ENCODE measurements at places on chromosomes 3 and 15.
A peak's percentile ranks its signal among the peaks of the same experiment; 100 is the strongest.

DNA sequence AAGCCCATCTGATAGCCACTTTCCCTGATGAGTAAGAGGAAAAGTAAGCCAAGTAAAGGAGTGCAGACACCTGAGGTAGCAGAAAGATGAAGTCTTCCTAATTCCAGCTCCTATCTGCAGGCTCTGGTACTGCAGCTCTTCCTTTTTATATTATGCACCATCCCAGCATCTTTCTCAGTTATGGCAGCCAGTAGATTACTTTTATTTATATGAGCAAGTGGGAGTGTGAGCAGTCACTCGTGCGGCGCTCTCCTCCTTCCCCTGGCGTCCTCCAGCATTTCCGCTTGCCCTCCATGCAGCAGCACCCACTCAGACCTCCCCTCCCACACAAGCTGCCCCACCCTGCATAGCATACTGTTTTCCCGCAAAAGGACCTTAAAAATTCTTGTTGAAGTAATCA is 465.9 kb upstream of the DPPA4 start:
- no peak for DNase-seq

GRCh38 chr3:110414855-110415254 is 656.8 kb upstream of the NECTIN3 start:
- DNase-seq, result no peak

DNA sequence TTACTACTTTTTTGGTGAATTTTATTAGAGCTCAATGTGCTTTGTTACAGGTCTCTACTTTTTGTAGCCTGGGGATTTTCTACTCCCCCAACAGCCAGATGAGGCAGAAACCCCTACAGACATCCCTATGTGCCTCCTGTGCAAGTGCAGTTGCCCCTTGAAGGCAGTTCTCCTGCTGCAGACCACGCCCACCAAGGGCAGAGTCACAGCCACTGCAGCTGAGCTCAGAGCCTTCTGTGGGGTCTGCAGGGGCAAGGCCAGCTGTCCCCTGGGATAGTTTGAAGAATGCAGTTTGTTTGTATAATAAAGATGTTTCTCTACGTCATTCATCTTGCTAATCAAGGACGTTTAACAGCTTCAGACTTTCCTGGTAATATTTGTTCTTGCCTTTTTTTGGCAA is 76.8 kb downstream of the NPAP1 start:
- DNase-seq, result no peak

- peak; percentile 51 for DNase-seq
Measured at GRCh38 chr3:114809668-114810413, 337.2 kb downstream of the ZBTB20 start.

DNA sequence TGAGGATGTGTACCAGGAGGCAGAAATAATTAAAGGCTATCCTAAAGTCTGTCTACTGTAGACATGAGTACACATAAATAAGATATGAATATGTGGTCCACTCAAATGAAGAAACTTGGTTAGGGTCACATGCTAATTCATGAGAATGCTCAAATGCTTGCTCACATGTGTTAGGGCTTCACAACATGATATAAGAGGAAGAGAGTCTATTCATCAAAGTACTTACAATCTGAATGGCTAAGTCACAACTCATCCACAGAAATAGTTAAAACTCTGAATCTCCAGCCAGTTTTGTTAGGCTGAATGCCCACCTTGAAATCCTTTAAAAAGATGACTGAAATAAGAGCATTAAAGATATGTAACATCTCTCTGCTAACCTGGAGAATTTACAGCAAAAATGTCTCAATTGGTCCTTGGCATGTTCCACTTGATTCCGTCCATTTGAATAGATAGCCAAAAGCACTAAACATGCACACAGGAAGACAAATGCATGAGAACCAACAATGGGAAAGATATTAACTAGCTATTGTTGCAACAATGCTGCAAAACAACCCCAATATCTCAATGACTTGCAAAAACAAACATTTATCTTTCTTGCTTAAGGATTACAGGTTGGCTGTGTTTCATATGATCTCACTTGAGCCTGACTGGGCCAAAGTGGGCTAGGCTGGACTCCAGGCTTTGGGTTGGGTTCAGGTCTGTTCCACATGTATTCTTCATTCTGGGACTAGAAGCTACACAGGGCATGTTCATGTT is 10.6 kb upstream of the TBC1D5 start:
- DNase-seq, result no peak

GRCh38 chr3:152269831-152270734 is 1.4 kb downstream of the MBNL1 start:
- peak; percentile 55 for DNase-seq

DNA sequence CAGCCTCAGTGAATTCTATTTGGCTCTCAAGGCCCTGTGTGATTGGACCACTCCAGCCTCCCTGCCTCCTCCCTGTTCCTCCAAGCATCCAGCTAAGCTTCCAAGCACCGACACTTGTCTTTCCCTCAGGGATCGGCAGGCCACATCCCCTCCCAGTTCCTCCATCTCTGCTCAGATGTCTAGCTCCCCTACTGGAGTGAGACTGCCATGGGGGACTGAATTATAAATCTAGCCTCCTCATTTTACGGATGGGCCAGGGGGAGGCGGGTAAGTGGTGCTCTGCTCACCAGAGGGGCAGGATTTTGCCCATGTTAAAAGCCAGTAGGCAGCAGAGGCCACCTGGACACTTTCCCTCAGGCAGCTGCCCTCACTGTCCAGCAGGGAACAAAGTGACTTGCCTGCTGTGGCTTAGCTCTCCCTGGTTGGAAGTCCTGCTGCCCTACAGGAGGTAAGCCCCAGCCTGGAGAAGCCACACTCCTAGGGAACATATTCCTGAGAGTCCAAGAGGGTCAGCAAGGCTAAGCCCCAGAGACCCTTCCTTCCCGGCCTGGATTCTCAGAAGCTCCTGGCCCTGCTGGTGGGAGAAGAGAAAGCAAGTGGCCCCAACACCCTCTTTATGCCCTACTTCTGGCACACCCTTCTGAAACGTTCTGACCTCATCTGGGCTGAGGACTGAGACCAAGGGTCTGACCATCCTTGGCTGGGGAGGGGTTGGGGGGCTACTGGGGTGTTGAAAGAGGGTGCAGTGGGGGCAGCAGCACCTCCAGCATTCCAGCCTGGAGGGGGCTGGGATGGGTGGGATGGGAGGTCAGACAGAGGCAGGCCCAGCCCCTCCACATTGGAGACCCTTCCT is 9.1 kb upstream of the HHATL start:
- no peak for DNase-seq

- no peak for DNase-seq
Measured at GRCh38 chr3:69433121-69433968, 47.5 kb upstream of the FRMD4B start.

DNA sequence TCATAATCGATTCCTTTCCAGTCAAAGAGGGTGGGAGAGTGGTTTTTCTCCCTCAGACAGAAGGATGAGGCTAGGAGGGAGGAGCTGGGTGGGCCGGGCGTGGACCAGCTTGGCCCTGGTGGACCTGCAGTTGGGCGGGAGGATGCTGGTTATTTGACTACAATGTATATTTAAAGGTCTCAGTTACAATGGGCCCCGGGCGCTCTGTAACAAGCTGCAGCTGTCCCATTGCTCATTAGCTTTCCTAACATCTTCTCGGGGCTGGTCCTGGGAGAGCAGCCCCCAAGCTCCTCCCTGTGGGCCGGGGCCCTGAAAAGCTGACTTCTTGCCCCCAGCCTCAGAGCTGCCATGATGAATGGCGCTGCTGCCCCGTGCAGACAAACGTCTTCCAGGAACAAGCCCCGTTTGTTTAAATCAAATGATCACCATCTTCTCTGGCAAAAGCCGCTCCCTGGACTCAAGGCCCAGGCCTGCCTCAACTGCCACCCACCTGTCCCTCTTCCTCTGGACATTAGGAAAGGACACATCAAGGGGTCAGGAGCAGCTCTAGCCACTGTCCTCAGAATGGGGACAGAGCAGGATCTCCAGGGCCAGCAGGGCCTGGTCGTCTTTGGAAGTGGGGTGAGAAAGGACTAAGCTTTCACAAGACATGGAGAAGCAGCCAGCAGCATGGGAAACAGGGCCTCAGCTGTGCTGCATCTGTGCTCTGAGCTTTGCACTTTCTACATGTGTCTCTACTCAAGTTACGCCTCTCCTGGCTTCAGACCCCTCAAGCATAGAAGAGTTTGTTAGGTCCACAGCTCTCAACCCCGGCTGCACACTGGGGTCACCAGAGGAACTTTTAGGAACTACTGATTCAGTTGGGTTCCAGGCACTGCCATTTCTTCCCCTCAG is 38.6 kb downstream of the MAGEF1 start:
- DNase-seq, result no peak

- no peak for DNase-seq
Measured at GRCh38 chr15:81387621-81388435, 13.8 kb upstream of the TMC3 start.

- no peak for DNase-seq
Measured at GRCh38 chr3:187377842-187378241, 9.7 kb downstream of the RTP4 start.

DNA sequence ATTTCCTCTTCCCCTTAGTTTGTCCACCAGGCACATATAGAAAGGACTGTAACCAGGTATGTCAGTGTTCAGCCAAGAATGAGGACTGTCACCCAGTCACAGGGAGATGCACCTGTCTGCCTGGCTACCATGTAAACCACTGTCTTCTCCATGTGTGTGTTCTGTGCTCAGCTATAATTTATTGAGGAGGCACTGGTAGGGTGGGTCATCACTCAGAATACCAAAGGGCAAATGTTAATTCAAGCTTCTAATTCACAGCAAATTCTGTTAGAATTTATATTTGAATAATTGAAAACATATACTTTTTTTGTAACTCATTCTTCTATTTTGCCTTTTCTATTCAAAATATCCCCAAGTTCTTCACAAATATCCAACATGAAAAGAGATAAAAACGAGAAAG is 780.4 kb downstream of the MECOM start:
- no peak for DNase-seq

DNA sequence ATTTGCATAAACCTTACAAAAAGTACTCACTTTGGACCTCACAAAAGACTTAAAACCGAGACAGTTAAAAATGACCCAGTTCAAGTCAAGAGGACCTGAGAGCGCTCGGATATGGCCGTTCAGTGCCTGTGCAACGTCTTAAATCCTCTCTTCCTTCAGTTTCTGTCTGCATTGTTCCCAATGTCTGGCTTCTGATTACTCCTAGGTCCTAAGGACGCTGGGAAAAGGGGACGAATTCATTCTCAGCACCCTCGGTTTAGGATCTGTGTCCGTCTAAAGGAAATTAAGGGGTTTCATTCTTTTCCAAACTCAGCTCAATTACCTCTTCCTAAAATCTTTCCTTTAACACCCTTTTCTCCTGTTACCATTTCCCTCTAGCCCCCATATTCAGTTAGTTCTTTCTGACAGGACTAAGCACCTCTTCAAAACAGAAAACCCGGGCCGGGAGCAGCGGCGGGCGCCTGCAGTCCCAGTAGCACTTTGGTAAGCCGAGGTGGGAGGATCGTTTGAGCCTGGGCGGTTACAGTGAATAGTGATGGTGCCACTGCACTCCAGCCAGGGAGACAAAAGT is 970 bp downstream of the DPPA4 start:
- DNase-seq, result no peak

DNA sequence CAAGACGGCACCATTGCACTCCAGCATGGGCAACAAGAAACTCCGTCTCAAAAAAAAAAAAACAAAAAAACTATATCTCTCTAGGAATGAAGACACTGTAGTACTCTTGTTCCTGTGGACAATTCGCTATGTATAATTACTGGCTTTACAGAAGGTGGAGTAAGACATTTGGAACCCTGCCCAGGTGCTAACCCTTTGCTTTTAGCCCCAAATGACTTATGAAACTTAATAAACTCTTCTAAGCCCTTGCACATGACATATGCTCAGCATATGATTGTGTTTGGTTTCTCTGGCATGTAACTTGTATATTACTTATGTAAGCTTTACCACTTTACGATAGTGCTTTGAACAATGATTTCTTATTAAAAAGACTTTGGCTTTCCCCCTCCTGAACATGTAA is 27.3 kb upstream of the PRTG start:
- no peak for DNase-seq

DNA sequence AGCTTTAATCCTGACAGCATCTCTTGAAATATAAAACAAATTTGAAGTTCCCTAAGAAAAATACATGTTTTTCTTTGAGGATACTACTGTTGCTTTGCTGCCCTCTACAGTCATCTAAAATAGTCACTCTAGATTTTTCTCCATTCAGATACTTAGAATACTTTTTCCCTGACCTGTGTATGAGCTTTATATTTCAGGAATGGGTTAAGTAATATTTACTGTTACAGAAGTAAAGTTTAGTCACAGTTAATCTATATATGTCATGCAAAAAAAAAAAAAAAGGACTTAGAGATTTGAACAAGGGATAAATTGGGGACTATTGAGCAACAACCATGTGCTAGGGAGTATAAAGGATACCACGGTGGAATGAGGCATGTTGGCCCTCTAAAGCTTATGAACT is 8.8 kb downstream of the NECTIN3 start:
- DNase-seq, result peak; percentile 28

DNA sequence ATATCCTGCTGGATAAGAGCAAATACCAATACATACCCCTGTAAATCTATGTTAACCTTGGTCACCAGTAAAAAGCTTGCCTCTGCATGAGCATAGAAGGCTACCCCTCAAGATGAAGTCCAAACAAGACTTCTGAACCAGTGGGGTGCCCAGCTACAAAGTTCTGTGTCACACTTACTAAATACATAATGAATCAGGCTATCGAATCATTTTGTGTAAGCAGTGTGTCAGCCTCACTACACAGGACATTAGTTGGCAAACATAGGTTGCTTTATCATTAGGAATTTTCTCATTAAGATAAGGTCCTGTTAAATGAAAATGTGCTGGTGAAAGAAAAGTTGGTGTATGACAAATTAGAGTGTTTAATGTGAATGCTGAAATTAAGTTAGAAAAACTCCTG is 452.0 kb downstream of the MFSD1 start:
- no peak for DNase-seq

- DNase-seq, result peak; percentile 28
Measured at GRCh38 chr3:47163169-47164006, 525 bp downstream of the SETD2 start.

DNA sequence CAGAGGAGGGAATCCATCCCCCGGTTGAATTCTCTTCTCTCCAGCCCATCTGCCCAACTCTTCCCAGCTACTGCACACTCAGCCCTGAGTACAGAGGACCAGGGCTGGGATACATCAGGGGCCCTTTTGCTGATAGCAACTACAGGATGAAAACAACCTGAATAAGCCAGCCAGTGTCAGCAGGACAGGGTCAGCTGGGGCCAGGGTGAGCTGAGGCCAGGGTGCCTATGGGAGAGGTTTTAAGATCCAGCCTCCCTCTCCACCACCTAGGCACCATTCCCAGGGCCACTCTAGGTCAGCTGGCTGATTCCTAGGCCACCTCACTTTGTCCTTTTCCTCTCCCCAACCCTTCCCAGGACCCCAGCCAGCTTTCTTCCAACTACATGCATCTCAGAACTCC is 83.8 kb downstream of the MRPL46 start:
- no peak for DNase-seq
